ENCODE measurements at places on chromosomes 11 and 22.

DNA sequence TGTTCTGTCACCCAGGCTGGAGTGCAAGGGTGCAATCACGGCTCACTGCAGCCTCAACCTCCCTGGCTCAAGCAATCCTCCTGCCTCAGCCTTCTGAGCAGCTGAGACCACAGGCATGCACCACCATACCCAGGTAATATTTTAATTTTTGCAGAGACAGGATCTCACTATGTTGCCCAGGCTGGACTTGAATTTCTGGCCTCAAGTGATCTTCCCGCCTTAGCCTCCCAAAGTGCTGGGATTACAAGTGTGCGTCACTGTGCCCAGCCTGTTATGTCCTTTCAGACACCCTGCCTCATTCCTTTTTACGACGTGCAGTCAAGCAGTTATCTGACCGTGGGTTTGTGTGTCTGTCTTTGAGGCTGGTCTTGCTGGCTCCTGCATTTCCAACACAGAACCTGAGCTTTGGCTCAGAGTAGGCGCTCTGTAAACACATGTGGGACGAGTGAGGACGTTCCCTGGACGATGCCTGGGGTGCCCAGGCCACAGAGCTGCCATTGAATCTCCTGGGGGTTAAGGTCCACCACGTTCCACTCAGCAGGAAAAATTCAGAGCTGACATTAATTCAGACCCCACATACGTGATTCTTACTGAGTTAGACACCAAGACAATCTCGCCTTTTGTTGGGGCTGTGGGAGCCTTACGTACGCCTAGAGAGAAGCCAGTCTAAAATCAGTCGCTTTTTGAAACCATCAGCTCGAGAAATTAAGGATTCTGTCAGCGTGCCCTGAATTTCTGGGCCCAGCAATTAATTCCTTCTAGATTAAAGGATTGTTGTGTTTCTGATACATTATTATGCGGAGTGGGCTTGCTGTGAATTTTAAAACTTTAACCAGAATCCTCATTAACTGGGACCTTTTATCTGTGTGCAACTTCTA lies 21.5 kb upstream of the EMID1 start:
- DNase-seq = no peak

DNA sequence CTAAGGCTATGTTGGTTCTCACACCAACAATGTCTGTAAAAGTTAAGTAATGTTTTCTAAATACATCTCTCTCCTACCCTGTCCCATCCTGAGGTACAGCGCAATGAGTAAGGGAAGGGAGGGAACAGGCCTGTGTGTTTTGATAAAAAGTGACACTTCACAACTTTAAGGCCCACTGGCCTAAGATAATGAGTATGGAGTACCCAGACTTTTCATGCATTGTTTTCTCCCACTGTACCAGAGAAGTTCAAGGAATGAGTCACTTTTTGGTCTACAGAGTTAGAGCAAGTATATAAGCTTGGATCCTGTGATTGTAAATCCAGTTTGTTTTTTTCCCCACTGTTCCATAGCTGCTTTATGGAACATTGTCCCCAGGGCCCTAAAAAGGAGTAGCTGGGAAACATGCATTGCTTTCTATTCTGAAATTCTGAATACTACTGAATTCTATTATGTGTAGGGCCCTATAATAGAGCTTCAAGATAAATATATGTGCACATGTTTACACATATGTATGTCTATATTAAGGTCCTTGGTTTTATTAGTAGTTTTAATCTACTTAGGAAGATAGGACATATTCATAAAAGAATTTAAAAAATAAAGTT lies 29.8 kb downstream of the KCNE3 start:
- no peak for DNase-seq

GRCh38 chr11:74417860-74418508 lies 19.8 kb upstream of the PGM2L1 start:
- DNase-seq = no peak

DNA sequence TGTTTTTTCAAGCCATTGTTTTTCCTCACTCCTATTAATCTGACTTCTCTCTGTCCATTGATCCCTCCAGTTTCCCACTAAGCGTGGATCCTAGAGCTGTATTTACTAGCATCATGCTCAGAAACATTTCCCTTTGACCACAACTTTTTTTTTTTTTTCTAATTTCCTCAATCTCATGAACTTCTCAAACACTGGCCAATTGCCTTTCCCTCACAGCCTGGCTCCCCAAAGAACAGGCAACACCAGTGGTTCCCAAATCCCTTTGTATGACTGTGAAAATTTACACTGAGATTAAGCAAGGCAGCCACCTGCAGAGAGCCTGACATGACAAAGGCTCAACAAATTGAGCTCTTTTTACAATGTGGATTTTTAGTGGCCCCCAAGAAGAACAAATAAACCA lies 1.4 kb upstream of the TPP1 start:
- no peak for DNase-seq
